Thymus (tissue), 14 donors: ENCODE measurements at places on chromosomes 2 and 18. TPM values are rescaled to one million over a fixed set of nuclear protein-coding genes. Genes with fewer than 3 reads are reported as not detected.
A peak's percentile ranks its signal among the peaks of the same experiment; 100 is the strongest.

GRCh38 chr2:13414897-13415296, 698.2 kb downstream of the TRIB2 start:
- no peak for DNase-seq

GRCh38 chr2:117952228-117952627, 61.6 kb downstream of the CCDC93 start:
- peak; percentile 4 for DNase-seq

DNA sequence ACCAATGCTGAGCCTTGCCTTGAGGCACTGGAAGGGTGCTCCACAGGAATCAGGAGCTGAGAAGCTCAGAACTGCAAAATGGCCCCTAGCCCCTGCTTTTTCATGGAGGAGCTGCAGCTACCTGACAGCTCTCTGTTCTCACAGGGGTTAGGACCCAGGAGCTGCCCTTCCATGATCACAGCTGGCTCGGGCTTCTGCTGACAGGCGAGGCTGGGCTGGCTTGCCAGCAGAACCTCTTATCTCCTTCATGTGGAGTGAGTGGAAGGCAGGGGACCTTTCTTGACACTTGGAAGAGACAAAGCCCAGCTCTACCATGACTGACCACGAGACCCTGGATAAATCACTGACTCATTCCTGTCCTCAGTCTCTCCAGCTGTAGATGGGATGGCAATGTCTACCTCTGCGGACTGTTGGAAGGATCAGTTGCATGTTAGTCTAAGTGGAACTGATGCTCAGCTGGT, 113.4 kb downstream of the CAPN13 start:
- no peak for DNase-seq

DNA sequence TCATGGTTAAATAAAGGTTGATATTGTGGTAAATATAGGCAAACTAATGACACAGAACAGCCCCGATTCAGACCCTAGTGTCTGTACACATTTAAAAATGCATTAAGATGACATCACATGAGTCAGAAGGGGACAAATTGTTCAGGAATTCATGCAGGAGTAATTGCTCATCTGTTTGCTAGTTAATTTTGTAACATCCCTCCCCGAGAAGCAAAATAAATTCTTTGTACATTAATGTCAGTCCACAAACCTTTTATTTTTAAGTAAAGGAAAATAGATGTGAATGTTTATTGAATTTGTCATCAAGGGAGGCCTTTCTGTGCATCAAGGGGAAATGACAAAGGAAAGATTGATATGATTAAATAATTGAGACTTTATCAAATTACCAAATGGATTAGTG, 69.9 kb downstream of the SH3BP4 start:
- no peak for DNase-seq

- no peak for DNase-seq
These were observed 82.5 kb downstream of the TCF7L1 start for GRCh38 chr2:85215448-85216401.

DNA sequence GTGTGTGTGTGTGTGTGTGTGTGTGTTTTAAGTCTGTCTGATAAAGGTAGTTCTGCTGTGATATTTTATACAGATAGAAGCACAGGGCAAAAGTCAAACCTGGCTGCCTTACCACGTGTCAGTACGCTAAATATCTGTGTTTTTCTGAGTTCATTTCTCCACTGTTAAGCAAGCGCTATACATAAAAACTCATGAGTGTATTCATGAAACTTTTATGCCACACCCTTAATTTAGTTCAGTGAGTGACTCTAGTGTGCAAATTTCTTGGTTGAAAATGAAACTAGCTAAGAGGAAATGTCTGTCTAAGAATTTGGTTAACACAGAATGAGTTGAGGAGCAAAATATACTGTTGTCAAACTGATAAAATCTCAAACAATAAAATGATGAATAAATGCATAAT, 11.2 kb downstream of the CASP10 start:
- no peak for DNase-seq

Gene PLB1
- total RNA-seq, result 1.8 TPM

Gene PRKAG3
- not detected for total RNA-seq

Gene PTCD3
- 116 TPM for total RNA-seq
